G401 (cell line): ENCODE measurements at places on chromosomes 3 and 15.

GRCh38 chr3:59374818-59375211, 325.0 kb upstream of the CFAP20DC start:
- DNase-seq: no peak

DNA sequence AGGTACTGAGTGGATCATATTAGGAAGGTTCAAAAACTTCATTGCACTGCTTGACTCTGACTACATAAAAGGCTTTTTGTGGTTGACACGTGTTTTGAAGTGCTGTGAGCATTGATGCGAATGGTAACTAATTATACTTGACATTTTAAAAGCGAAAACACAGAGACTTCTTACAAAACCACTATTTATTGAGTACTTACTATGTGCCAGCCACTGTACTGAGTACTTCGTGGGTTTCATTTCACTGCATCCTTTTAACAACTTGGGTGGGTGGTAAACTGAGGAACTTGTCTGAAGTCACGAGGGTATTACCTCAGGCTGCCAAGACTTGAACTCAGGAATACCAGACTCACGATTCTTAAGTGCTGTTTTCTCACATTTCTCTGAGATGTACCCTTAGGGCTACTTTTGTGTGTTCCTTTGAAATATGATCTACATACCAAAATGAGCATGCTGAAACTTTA, 45.3 kb upstream of the PPP4R2 start:
- no peak for DNase-seq

DNA sequence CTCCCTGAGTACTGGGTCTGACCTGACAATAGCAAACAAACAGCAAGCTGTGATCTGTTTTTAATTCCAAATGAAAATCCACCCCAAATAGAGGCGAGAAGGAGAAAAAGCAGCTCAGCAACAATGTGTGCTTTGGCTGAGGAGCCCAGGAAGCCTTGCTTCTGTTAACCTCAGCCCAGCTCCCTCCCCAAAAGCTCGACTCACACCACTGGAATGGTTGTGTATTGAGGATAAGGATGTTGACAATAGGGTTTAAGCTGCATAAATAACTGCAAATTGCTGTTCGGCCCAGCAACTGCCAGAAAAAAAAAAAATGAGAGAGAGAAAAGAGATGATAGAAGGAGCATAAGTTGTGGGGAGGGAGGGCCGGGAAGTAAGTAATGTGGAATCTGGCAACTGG, 104.0 kb upstream of the TBC1D5 start:
- DNase-seq: no peak

DNA sequence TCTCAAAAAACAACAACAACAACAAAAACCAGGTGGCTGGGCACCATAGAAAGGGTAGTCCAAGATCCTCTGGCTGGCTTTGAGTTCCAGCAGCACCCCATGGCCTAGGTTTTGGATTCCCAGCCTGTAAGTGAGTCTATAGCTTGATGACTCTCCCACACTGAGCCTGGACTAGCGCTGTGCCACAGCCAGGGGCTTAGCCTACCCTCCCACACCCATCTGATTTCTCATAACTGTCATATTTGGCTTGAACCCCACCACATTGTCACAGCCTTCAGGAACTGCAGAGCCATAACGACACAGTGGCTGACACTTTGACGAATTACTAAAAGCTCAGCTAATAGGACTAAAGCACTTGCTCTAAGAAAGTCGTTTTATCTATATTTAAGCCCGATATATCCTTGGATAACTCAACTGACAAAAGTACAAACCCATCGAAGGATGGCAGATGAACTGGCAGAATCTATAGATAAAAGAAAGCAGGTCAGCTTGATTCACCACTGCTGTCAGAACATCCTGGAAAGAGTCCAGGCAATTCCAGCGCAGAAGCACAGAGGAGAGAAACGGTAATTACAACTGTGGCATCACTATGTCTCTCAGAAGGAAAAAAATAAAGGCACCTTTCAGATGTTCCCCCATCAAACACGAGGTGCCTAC, 62.1 kb downstream of the HOMER2 start:
- DNase-seq: peak; percentile 34

- no peak for DNase-seq
Observed at GRCh38 chr3:191216510-191216909, 17.5 kb downstream of the OSTN start.

DNA sequence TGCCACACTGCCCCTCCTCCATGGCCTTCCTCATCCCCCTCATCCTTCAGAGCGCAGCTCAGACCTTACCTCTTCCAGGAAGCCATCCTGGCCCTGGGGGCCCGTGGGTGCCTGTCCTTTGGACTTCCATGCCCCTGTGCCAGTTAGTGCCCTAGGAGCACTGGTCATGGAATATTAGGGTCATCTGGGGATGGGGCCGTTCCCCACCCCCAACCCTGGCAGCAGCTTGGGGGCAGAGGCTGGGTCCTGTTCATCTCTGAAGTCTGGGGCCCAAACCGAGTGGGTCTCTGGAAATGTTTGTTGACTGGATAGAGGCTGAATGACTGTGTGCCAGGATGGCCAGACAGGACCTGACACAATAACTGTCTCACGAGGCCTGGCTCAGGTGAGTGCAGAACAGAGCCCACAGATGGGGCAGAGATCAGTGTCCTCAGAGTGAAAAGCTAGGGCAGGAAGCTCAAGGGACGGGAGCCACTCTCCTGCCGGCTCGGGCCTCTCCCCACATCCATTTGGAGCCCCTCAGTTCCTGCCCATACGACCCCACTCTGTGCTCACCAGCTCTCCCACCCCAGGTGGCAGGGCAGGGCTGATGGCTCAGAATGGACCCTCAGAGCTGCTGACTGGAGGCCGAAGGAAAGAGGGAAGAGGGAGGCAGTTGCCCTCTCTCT, 62.5 kb downstream of the TLE3 start:
- no peak for DNase-seq
